ENCODE measurements at places on chromosomes 13 and 19.

GRCh38 chr19:31535691-31536460 lies 186.6 kb upstream of the TSHZ3 start:
- DNase-seq = no peak

DNA sequence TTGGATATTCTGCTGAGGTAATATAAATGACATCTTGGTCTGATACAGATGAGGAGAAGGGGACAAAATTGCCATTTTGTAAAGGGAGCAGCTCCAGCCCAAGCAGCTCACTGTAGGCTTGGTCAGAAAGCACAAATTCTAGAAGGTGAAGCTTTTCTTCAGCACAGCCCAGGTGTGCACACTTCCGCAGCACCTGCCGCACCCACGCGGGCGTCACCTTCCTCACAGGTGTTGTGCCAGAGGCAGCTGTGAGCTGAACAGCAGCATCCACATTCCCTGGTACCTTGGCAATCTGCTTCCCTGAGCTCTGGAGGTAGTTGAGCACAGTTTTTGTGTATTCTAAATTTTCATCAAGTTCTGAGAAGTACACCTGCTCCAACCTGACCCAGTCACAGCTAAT lies 79.0 kb downstream of the SACS start:
- no peak for DNase-seq

- DNase-seq = no peak
These were observed 7.7 kb downstream of the LMNB2 start for GRCh38 chr19:2449019-2449418.

GRCh38 chr13:42258747-42259146 lies 13.2 kb upstream of the AKAP11 start:
- no peak for DNase-seq

GRCh38 chr13:25541434-25542123 lies 169.8 kb downstream of the ATP8A2 start:
- no peak for DNase-seq

GRCh38 chr13:98105929-98106336 lies 37.0 kb upstream of the FARP1 start:
- DNase-seq = no peak

DNA sequence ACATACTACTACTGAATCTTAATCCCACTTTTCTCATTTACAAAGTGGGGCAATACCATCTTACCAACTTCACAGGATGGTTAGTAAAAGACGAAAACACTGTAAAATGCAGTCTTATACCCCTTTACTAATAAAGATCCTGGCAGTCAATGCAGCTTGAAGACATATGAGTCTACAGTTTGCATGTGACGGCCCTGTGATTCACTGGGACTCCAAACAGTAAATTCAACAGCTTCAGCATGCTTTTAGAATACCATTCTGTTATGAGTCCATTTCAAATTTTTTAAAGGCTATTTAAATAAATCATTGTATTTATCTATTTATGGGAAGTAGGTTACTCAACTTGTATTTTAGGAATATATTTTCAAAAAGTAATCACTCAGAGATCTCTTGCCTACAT lies 629.1 kb downstream of the LIG4 start:
- DNase-seq = no peak

DNA sequence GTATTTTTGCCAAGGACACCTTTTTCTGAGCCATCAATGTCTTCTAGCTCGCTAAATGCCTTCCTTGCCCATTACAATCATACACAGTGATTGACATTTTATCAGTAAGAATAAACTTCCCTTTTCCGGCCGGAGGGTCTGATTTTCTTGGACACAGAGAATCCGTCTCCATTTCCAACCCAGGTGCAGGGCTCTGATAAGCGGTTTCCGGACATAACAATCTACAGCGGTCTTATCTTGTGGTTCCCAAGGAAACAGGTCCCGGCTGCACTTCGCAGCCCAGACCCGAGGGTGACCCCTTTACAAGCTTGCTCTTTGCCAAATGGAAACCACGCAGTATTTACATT lies 5.1 kb upstream of the ZNF77 start:
- no peak for DNase-seq

GRCh38 chr19:58277748-58278540 lies 811 bp upstream of the ZNF8 start:
- no peak for DNase-seq

GRCh38 chr13:50730496-50731351 lies 112.8 kb downstream of the DLEU7 start:
- DNase-seq = no peak

GRCh38 chr13:82165396-82166174 lies 1716.7 kb downstream of the SLITRK1 start:
- no peak for DNase-seq

DNA sequence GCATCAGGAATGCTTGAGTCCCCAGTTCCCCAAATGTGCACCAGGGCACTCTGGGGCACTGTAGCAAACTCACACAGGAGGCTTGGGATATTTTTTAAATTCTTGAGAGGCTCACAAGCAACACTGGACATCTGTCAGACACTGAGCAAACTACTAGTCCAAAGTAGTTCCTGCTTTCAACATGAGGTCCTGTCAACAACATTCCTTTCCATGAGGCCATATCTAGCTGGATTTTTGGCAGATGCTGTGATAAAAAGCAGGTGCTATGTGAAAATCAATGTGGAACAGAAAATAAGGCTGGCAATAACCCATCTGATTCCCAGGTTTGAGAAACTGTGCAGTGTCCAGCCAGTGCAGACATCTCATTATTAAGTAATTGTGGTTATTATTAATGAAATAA lies 50.5 kb downstream of the STARD13 start:
- DNase-seq = no peak

DNA sequence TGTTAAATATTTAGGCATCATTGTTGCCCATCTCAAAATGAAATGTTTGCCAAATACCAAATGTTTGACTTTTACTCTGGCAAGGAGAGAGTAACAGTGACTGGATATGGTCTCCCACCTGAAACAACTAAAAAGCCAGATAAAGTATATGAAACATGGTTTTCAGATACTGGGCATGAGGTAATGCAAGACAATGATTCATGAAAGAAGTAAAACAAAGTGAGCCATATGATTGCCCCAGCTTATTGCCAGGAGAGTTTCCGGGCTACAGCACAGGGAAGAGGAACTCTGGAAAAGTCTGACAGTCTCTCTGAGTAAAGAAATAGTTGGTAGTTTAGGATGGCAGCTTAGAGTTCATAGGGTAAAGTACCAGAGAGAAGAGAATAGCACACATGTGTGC lies 354.6 kb downstream of the DNAJC15 start:
- no peak for DNase-seq

DNA sequence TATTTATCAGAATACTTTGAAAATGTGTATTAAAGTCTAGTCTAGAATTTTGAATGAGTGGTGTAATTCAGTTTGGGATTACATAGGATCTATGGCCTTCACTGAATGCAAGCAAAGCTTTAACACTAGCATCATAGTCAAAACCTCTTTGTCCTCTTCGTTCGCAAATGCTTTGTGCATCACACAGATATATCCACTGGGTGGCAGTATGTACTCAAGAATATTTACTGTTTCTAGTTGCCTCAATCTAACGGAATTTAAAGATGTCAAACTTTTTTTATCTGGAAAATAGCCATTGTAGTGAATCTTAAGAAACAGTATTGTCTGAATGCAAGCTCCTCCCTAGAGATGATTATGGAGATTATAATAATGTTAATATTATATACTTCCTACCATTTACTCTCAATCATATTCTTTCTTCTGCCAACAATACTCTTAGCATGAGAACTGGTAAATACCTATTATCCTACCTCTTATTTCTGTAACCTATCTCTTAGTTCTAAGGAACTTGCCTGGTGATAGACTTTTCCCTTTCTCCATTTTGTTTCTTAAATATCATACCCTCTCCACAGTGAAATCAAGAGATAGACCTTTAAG lies 25.8 kb downstream of the LACC1 start:
- peak; percentile 55 for DNase-seq

- no peak for DNase-seq
These were observed 297.4 kb upstream of the SGCG start for GRCh38 chr13:22883262-22883840.

DNA sequence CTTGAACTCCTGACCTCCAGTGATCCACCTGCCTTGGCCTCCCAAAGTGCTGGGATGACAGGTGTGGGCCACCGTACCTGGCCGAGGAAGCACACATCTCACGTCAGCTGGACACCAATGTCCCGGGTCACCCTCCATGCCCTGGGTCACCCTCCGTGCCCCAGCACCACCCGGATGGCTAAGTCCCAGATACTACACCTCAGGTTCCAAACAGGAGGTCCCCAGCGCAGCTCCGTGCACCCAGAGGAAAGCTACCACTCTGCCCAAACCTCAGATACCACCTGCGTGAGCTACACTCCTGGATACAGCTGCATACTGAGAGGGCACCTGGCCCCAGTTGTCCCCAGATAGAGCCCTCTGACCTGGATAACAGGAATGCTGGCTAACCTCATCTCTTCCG lies 14.0 kb downstream of the LRRC4B start:
- DNase-seq = no peak

DNA sequence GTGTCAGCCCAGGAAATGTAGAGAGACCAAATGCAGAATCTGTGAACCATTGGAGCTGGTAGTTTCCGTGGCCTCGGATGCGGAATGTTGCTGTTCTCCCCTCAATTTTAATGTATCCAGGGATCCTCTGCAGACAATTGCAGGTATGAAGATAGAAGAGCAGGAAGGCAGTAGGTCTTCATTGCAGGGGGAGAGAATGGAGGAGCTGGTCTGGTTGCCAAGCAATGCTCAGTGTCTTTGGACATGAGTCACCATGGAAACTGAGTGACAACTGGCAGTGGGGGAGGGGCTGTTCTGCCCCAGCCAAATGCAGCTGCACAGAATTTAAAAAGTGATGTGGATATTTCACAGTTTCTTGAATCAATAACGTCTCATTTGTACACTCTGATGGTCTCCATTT lies 56.1 kb upstream of the ZNF835 start:
- no peak for DNase-seq

DNA sequence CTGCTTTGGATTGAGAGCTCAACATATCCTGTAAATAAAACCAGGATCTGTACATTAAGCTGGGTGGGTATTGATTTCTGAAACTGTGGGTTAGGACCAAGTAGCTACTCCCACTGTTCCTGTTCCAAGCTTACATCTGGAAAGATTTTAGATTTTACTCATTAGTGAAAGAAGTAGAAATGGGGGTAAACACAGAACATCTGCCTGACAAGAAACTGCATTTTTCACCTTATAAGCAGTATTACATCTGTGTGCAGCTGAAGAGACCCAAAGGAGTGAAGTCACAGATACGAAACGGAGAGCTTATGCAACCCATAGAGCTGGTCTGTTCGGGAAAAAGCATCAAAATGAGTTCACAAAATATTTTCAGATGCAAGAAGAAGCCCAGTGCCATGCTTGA lies 235.2 kb downstream of the SLITRK5 start:
- no peak for DNase-seq

- DNase-seq = no peak
These were observed 23.3 kb downstream of the LYPD4 start for GRCh38 chr19:41821003-41821735.

- peak; percentile 91 for DNase-seq
These were observed 607 bp upstream of the ZNF566 start for GRCh38 chr19:36489920-36490415.

- DNase-seq = no peak
These were observed 894.2 kb upstream of the ATXN8OS start for GRCh38 chr13:69213396-69213795.

DNA sequence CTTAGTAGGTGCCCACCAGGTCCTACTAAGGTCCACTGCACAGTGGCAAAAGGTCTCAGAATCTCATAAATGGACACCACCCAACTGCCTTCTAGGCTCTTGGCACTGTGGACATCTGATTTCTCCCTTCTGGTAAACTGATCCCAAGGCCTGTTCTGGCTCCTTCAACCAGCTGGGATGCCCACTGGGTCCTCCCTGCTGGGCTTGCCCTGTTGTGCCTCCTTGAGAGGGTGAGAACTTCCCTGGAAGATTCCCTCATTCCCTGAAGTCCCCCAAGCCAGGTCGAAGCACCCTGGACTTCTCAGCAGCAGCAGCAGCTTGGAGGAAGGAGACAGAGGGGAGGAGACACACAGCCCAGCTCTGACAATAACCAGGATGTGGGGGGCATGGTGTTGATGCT lies 6.6 kb upstream of the ZNF492 start:
- DNase-seq = no peak

GRCh38 chr19:17086120-17086519 lies 10.5 kb downstream of the MYO9B start:
- no peak for DNase-seq
